ENCODE measurements at places on chromosomes 6 and 20.
A peak's percentile ranks its signal among the peaks of the same experiment; 100 is the strongest.

GRCh38 chr6:13467216-13467600, 20.2 kb downstream of the GFOD1 start:
- DNase-seq: peak; percentile 41

GRCh38 chr6:130070326-130070725, 51.9 kb downstream of the L3MBTL3 start:
- DNase-seq: no peak

- no peak for DNase-seq
These were observed 83.5 kb downstream of the ASXL1 start for GRCh38 chr20:32441638-32442037.

- DNase-seq: no peak
These were observed 307.5 kb downstream of the DHX35 start for GRCh38 chr20:39269493-39270217.

DNA sequence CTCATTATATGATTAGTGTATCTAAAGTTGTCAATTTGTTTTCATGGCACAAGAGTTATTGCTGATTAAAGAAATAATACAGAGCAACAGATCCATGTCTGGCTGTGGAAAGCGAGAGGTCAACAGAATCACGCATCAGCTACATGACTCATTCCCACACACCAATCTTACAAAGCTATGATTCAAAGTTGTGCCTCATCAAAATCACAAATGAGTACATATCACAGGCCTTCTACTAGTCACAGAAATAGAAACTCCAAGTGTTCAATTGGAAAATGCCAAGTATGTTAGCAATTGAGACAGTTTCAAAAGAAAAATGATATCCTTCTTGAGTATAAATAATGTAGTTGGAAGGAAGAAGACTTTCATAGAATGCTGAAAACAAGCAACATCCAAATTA, 57.8 kb upstream of the NKAIN2 start:
- DNase-seq: no peak

GRCh38 chr6:16257999-16258708, 19.8 kb downstream of the GMPR start:
- DNase-seq: peak; percentile 39

GRCh38 chr6:148907573-148907972, 160.7 kb downstream of the UST start:
- DNase-seq: no peak

GRCh38 chr6:106146852-106147351, 60.8 kb downstream of the PRDM1 start:
- DNase-seq: no peak
